ENCODE measurements at places on chromosomes 16 and 17. TPM values are rescaled to one million over a fixed set of nuclear protein-coding genes. Genes with fewer than 3 reads are reported as not detected.

GRCh38 chr16:4381072-4381934, 9.7 kb downstream of the VASN start:
- DNase-seq = peak; percentile 90

DNA sequence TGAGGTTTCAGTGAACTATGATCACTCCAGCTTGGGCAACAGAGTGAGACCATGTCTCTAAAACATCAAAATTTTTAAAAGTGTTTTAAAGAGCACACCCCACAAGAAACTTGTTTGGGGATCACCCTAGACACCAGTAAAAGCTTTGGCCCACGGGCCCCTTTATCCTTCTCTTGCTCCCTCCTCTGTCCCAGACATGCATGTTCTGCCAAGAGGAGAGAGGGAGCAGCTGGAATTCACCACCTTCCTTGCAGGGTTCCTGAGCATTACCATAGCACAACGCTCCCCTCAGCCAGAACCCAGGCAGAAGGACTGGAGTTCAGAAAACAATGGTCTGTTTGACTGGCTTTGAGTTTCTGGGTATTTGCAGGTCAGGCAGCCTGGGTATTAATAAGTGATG, 214.3 kb upstream of the CDH5 start:
- DNase-seq = no peak

DNA sequence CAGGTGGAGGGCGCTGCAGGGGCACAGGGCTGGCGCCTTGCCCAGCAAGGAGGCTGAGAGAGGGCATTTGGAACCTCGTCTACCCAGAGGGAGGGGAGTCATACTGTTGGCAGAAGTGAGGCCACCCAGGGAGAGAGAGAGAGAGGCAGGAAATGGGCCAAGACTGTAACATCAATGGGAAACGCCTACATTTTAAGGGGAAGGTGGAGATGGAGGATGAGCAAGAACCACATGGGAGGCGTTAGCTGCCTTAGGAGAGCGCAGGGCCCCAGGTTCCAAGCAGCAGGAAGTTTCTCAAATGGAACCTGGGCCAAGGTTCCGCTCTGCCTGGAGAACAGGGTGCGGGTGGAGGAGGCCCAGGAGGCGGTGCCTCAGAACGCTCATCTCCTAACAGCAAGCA, 2.7 kb upstream of the WFDC1 start:
- DNase-seq = no peak

- DNase-seq = no peak
These were observed 20.9 kb upstream of the VWA3A start for GRCh38 chr16:22071331-22071910.

DNA sequence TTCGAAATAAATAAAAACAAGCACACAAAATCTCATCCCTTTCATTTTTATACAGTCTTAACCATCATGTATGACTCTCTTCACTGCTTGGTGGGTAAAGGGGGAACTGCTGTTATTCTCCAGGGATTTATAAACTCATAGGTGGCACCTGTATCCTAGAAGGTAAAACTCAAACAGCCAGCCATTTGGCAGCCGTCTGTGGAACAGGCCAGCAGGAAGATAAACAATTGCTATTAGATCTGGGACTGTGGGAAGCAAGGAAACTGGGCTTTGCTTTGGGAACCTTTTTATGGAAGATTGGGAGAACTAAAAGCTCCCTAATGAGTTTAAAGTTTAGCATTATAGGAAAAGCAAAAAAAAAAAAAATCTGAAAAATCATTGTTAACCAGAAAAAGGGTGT, 126.0 kb downstream of the TANGO6 start:
- no peak for DNase-seq

GRCh38 chr17:61000911-61001310, 323.3 kb downstream of the BCAS3 start:
- no peak for DNase-seq

- DNase-seq = no peak
These were observed 122.0 kb downstream of the BANP start for GRCh38 chr16:88073201-88073721.

DNA sequence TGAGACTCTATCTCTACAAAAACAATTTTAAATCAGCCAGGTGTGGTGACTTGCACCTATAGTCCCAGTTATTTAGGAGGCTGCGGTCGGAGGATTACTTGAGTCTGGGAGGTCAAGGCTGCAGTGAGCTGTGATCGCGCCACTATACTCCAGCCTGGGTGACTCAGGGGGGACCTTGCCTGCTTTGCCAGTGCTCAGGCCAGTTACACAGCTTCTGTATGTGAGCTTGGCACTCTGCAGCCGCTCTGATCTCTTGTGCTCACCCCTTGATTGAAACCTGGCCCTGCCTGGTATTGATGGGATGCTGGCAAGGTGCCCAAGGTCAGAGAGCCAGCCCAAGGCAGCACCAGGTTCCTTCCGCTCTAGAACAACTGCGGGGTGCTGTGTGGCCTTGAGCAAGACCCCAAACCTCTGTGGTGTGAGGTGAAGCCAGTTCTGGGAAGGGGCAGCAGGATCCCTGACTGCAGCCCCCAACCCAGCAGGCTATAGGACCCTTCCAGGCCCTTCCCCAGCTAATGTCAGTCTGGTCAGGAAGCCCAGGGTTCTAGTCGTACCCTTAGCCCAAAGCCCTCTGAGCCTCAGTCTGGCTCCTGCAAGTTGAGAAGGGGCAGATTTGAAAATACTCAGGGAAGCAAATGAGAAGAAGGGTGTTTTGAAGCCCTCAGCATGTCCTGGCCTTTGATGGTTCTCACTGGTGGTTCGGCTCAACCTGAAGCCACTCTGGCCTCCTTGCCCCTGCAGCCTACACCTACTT, 18.9 kb downstream of the MMP15 start:
- peak; percentile 27 for DNase-seq

DNA sequence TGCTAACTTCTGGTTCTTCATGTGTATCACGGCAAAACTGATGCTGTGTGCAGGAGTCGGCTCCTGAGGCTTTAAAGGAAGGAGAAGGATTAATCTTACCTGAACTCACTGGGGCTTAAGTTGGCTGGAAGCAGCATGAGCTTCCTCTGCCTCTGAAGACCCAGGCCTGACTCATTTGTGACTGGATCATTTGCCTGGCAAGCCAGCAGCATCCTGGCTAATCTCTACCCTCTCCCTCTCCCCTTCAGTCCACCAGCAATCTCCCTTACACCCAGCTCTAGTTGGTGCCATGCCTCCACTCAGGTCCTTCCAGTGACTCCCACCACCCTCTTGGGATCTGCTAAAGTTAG, 150.3 kb downstream of the IRX3 start:
- DNase-seq = no peak

- DNase-seq = no peak
These were observed 1.6 kb downstream of the PRSS36 start for GRCh38 chr16:31148281-31148728.

DNA sequence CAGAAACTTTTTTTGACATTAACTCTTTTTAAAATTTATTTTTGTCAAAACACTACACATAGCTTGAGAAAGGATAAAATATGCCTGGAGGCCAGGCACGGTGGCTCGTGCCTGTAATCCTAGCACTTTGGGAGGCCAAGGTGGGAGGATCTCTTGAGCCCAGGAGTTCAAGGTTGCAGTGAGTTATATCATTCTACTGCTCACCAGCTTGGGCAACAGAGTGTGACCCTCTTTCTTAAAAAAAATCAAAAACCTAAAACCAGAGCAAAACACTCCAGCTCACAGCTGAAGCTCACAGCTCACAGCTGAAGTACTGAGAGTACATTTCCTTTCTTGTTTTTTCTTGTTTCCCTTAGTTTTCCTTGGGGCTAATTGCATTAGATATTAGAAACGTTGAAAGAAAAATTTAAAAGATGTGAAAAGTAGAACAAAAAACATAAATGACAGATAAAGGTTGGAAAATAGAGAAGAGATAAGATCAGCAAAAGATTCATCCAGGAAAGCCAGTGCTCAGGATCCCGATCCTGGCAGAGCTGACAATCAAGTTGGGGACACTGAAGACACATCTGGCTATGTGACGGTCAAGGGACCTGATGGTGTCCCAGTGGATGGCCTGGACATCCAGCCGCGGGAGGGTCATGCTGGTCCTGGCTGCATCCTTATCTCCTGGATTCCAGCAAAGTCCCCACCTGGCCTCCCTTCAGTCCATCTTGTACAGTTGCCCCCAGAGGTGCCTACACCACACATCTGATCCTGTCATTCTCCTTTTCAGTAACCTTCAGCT, 9.8 kb downstream of the CHST6 start:
- no peak for DNase-seq

DNA sequence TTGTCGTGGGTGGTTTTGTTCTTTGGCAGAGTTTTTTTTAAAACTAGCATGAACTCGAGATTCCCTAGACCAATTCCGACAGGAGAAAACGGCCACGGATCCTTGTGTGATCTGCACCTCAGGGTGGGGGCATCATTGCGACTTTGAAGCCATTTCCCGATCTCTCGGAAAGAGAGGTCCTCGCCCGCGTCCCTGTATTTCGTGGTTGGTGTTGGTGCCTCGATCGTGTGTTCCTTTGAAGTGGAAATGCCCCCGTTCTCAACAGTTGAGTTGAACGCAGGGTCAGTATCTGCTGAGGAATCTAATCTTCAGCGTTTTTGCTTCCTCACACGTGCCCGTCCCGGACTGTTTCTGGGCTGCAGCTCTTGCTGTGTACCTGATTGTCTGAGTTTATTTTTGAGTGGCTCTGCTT, 1.1 kb downstream of the CRAMP1 start:
- no peak for DNase-seq

FLCN gene
- total RNA-seq = 58.3 TPM

TMEM106A gene
- 1.9 TPM for total RNA-seq

CAMTA2 gene
- total RNA-seq = 48.4 TPM

CTRB1 gene
- total RNA-seq = 3.9 TPM

SGSM2 gene
- total RNA-seq = 25.6 TPM

TPPP3 gene
- 36.4 TPM for total RNA-seq

SPN gene
- 1.5 TPM for total RNA-seq

MYH13 gene
- 0.11 TPM for total RNA-seq

Measured in psoas muscle (tissue), 8 donors.